ENCODE measurements at places on chromosomes 11 and 22.

DNA sequence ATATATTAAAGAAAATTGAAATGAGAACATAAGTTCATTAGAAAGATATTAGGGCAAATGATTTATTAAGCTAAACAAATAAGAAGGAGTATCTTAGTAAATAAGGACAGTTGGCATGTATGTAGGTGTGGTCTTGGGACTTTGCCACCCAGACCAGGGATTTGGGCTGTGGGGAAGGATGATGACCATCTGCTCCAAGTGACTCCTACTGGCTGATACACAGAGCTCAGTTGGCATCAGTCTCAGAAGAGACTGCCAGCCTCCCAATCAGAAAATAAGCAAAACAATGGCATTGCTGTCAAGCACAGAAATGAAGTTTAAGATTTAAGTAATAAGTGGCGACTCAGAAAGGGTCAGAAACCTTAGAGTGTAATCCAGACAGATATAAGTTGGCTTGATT, 49.5 kb downstream of the PAX6 start:
- no peak for DNase-seq

DNA sequence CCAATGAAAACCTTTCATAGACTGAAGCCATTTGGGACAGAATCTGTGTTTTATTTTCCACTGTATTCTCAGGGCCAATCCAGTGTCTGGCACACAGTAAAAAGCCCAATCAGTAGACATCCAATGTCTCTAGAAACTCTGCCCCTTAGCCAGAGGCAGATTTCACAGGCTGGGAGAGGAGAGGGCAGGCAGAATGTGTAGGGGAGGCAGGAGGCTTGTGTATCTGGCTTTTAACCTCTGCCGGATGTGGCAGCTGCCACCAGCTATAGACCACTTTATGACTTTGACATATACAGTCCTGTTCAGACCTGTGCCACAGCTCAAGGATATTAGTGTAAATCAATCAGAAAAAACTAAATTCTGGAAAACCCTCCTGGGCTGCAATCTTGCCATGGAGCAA, 4.4 kb downstream of the EXPH5 start:
- DNase-seq, result no peak

DNA sequence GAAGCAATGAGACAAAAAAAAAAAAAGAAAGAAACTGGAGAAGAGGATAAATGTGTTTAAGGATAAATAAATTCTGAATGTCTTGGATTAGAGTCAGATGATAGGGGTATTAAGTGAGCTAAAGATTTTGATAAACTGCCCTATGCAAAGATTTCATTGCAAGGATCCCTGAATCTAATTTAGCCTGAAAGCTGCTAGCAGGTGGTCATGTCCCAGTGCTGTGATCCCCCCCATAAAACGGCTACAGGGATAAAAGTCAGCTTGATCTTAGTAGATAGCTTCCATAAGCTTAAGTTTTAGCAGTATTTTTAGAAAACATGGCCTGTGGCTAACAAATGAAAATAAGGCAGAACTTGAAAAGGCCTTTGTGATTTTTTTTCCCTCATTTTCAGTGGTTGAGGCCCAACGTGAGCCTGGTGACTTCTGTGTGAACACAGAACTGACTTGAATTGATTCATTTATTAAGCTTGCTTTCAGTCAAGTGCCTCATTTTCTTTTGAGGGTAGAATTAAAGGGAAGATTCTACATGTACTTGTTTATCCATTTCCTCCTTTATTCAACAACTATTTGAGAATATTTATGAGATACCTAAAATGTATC, 44.5 kb downstream of the CD44 start:
- DNase-seq, result no peak

DNA sequence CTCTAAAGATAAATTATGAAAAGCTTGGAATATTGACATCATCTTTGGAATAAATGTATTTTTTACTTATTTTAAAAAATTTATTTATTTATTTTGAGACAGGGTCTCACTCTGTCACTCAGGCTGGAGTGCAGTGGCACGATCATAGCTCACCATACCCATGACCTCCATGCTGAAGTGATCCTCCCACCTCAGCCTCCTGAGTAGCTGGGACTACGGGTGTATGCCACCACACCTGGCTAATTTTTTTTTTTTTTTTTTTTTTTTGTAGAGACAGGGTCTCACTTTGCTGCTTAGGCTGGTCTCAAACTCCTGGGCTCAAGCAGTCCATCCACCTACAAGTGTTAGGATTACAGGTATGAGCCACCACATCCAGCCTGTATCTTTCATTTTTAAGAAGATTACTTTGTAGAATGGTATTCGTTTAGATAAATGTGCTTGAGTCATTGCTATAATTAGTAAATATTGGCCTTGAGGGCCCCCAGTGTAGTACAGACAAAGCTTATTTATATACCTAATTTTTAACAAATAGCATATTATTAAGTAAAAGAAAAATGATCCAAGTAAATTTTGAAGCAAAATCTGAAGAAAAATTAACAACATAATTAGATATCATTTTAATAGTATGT, 8.5 kb downstream of the SWAP70 start:
- no peak for DNase-seq

DNA sequence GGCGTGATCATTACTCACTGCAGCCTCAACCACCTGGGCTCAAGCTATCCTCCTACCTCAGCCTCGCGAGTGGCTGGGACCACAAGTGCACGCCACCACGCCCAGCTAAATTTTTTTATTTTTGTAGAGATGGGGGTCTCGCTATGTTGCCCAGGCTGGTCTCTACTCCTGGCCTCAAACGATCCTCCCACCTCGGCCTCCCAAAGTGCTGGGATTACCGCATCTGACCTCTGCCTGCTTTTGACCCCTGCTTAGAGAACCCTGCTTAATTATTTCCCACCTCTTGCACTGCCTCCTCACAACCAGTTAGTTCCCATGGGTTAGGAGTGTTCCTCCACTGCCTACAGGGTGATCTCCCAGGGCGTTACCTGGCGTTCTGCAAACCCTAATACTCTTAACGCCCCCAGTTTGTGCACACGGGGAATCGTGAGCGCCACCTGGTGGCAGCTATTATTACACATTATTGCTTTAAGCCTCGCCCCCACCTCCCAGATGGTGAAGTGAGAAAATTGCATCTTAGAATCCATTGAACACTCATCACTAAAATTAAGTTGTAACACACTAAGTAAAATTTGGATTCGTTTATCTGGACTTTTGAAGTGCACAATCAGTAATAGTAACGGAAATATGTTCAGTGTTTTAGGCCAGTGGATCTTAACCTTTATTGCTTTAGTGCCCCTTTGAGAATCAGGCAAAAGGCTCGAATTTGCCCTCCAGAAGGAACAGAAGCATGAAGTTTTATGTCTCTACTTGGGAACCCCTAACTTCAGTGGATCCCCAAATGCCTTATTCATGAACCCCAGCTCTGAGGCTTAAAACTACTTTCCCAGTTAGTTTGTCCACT, 61.4 kb upstream of the ASPHD2 start:
- DNase-seq, result peak; percentile 89

- no peak for DNase-seq
Measured at GRCh38 chr11:32068134-32068870, 22.6 kb upstream of the RCN1 start.

DNA sequence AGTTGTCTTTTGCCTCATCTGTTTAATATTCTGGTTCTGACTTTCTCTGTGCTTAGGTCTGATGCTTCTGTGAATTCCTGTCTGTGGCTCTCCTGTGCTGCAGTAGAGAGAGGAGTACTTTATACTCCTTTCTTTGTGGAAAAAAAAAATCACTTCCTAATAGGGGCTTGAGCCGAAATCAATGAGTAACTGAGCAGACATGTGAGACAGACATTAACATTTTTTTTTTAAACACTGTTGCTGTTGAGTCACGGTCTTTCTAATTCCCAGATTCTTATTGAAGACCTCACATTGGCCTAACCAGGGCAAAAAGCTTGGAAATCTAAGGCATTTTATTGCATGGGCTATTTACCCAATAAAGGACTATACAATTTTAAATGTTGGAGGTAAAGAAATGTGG, 86.1 kb downstream of the GRM5 start:
- DNase-seq, result no peak

DNA sequence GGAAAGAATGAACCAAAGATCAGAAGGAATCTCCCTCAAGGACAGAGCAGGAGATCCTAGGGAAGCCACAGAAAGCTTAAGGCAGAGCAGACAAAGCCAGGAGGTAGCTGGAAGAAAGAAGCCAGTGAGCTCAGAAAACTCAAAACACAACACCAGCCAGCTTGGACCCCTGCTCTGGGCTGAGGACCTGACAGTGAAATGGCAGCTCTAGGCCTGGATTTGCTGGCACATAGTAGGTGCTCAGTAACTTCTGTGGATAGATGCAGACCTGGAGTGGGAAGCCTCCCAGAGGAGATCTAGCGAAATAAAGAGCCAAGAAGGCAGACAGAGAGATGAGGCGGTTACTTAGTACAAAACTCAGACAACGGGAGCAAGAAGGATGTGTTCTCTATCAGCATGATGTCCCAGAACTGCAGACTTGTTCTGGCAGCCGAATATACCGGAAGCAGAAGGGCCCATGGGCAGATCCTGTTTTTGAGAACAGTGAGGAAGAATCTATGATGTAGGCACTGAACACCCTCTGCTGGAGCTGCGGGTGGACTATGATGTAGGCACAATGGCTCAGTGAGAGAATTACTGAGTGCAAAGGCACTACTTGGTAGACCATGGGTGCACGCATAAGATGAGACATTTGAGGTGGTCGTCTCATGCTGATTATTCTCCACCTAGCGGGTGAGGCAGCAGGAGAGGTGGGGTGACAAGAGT, 4.8 kb downstream of the ROBO4 start:
- DNase-seq, result no peak

DNA sequence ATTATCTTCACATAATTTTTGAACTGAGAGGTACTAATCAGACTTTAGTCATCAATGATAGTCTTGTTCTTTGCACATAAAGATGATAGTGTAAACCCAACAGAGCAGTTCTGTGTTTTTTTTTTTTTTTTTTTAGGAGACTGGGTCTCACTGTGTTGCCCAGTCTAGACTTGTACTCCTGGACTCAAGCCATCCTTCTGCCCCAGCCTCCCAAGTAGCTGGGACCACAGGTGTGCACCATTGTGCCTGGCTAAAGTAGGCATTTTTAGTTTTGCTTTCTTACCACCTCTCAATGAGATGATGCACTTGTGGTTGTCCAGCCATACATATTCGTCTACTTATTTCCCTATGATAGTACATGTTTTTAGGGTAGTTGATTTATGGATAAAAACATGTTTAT, 50.6 kb downstream of the MTMR3 start:
- DNase-seq, result no peak

- no peak for DNase-seq
Measured at GRCh38 chr11:71937826-71938225, 9.0 kb downstream of the RNF121 start.

GRCh38 chr11:132999516-132999915, 532.8 kb downstream of the OPCML start:
- DNase-seq, result no peak

DNA sequence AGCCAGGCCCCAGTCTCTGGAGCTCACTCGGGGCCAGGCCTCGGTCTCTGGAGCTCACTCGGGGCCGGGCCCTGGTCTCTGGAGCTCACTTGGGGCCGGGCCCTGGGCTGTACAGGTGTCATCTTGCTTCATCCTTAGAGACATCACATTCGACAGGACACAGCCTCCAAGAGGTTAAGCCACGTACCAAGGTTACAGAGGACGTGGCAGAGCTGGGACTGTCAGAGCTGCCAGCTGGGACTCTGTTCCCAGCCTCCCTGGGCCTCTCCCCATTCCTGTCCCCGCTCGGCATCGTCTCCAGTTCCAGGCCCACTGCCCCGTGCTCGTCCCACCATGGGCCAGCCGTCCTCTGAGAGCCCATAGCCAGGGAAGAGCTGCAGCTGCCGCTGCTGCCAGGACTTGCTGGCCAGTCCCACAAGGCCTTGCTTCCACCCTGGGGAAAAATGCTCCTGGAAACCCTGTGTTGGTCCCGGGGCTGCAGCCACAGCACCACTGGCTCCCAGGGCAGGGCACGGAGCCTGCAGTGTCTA, 19.6 kb downstream of the CABP7 start:
- no peak for DNase-seq

DNA sequence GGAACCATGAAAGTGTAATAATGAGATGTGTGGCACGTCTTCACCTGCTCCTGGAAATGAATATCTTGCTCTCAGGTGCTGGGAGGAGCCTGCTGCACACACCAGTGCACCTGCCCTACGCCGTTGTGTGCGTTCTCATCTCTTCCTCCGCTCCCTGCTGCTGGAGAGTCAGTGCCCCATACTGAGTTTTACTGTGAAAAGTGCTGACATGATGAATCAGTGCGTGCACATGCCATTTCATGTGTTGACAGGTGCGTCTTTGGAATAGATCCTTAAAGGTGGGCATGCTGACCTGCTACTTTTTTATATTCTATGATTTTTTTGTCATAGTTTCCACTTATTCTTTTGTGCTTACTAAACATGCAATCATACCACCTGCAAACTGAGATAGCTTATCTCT, 1015.8 kb downstream of the BRD1 start:
- DNase-seq, result no peak

- DNase-seq, result peak; percentile 58
Measured at GRCh38 chr11:115869780-115870431, 365.7 kb upstream of the CADM1 start.

GRCh38 chr11:64720167-64720566, 2.8 kb downstream of the NRXN2 start:
- no peak for DNase-seq
